ENCODE measurements at places on chromosomes 5 and 9. TPM values are rescaled to one million over a fixed set of nuclear protein-coding genes. Genes with fewer than 3 reads are reported as not detected.

Gene GPR150
- 0.29 TPM for total RNA-seq

Gene NCS1
- 50.7 TPM for total RNA-seq

Gene MAN1B1
- 45.7 TPM for total RNA-seq

Gene CD14
- 0.40 TPM for total RNA-seq

Gene MTRR
- total RNA-seq, result 60.6 TPM

Gene DDX41
- total RNA-seq, result 72.4 TPM

Gene EDIL3
- 5.3 TPM for total RNA-seq

Gene HACD4
- 1.1 TPM for total RNA-seq

Gene PIP5K1B
- not detected for total RNA-seq

Gene CACNA1B
- 0.14 TPM for total RNA-seq

Gene CYFIP2
- total RNA-seq, result 29.0 TPM

Gene SLC30A5
- 57.4 TPM for total RNA-seq

Gene MARCHF11
- total RNA-seq, result not detected

Gene SLC45A2
- total RNA-seq, result not detected

Gene CDH10
- under 0.01 TPM for total RNA-seq

Gene SPINK13
- not detected for total RNA-seq

Gene ECSCR
- 317 TPM for total RNA-seq

Gene LEAP2
- total RNA-seq, result 0.53 TPM

Gene IFNA2
- total RNA-seq, result not detected

Gene TMEM174
- total RNA-seq, result not detected

Gene SQSTM1
- total RNA-seq, result 317 TPM

Gene UGT3A1
- not detected for total RNA-seq

Gene SLCO6A1
- total RNA-seq, result not detected

Gene NUTM2F
- not detected for total RNA-seq

Gene TLR4
- 139 TPM for total RNA-seq

Gene SECISBP2
- 41.5 TPM for total RNA-seq

Gene DOCK8
- 0.80 TPM for total RNA-seq

Gene FGF10
- not detected for total RNA-seq

Gene RICTOR
- 79.1 TPM for total RNA-seq

Gene RGS7BP
- 16.2 TPM for total RNA-seq

Gene KLHL3
- 29.7 TPM for total RNA-seq

Gene KCNV2
- not detected for total RNA-seq

Gene C5orf58
- total RNA-seq, result not detected

Gene SPAG8
- 0.13 TPM for total RNA-seq

Gene PDLIM4
- 87.9 TPM for total RNA-seq

Gene RFX3
- total RNA-seq, result 7.2 TPM

Gene CCDC192
- total RNA-seq, result not detected

Gene IRX4
- not detected for total RNA-seq

Gene DIRAS2
- not detected for total RNA-seq
